Mammary microvascular endothelial cell (primary cell): ENCODE measurements at places on chromosomes 5 and 9. TPM values are rescaled to one million over a fixed set of nuclear protein-coding genes. Genes with fewer than 3 reads are reported as not detected.

Gene C9orf152
- total RNA-seq = not detected in 2 replicates

Gene FOXD4L5
- not detected in 2 replicates for total RNA-seq

Gene ZNF622
- 26.9 and 31.0 TPM in 2 replicates for total RNA-seq

Gene NOXA1
- total RNA-seq = 0.07 TPM in 1 of 2 replicates, not detected in the other

Gene PCDHB8
- 0.25 TPM in 1 of 2 replicates, not detected in the other for total RNA-seq

Gene IFNK
- total RNA-seq = not detected in 2 replicates

Gene ENG
- total RNA-seq = 378 and 433 TPM in 2 replicates

Gene MSMP
- 1.0 and 3.6 TPM in 2 replicates for total RNA-seq

Gene DND1
- total RNA-seq = 0.10 and 0.80 TPM in 2 replicates

Gene ZDHHC11
- total RNA-seq = not detected in 2 replicates

Gene CEL
- 0.07 and 0.10 TPM in 2 replicates for total RNA-seq

Gene TNFSF15
- 0.10 and 0.13 TPM in 2 replicates for total RNA-seq

Gene CTXN3
- total RNA-seq = not detected in 2 replicates

Gene FKTN
- total RNA-seq = 8.4 and 9.7 TPM in 2 replicates

Gene PCDHGA11
- total RNA-seq = 4.4 and 4.6 TPM in 2 replicates

Gene SUSD3
- 0.07 and 0.10 TPM in 2 replicates for total RNA-seq

Gene DPP7
- total RNA-seq = 88.5 and 107 TPM in 2 replicates

Gene GLDC
- 2.1 and 2.7 TPM in 2 replicates for total RNA-seq

Gene CD14
- total RNA-seq = 0.20 and 0.60 TPM in 2 replicates

Gene TEX48
- not detected in 2 replicates for total RNA-seq

Gene CDX1
- total RNA-seq = not detected in 2 replicates

Gene NAA35
- total RNA-seq = 12.1 and 14.3 TPM in 2 replicates

Gene FKBP15
- total RNA-seq = 22.1 and 23.5 TPM in 2 replicates

Gene NR2F1-AS1
- 7.9 and 8.0 TPM in 2 replicates for total RNA-seq

Gene F2RL1
- total RNA-seq = 5.8 and 12.3 TPM in 2 replicates
